ENCODE measurements at places on chromosomes 1 and 21.

GRCh38 chr1:157115429-157115838 lies 15.8 kb upstream of the ETV3L start:
- no peak for DNase-seq

GRCh38 chr1:44408212-44408582 lies 3.1 kb downstream of the RNF220 start:
- peak; percentile 92 for DNase-seq

DNA sequence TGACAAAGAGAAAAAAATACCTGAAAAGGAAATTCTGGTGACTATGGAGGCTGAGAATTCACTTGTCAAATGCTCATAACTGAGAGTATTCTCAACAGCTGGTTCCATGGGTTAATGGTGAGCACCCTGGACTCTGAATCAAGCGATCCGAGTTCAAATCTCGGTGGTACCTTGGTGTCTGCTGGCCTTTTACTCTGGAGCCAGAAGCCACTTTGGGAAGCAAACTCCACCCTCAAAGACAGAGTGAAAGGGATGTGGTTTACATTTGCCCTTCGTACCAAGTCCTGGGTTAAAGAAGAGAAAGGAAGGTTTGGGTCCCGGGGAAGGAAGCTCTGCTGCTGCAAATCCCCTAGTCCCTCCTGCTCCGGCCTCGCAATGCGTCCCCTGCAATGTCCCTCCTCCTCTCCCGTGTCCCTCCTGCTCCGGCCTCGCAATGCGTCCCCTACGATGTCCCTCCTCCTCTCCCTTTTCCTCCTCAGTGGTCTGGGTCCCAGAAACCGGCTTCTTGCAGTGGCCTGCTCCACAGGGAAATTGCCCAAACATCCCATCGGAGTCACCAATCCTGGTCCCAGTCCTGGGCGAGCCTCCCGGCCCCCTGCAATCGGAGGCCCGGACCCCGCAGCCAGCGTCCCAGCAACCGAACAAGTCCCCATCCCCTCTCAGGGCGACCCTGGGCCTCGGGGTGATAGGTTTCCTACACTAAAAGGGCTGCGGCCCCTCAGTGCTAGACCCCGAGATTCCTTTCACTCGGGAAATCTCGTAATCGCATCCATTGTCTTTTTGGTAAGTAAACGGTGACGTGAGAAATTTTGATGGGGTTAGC lies 129.4 kb downstream of the PPIAL4G start:
- no peak for DNase-seq

GRCh38 chr1:167210966-167211674 lies 9.6 kb upstream of the POU2F1 start:
- DNase-seq, result no peak

- no peak for DNase-seq
These were observed 298.0 kb downstream of the KCTD3 start for GRCh38 chr1:215865060-215865459.

DNA sequence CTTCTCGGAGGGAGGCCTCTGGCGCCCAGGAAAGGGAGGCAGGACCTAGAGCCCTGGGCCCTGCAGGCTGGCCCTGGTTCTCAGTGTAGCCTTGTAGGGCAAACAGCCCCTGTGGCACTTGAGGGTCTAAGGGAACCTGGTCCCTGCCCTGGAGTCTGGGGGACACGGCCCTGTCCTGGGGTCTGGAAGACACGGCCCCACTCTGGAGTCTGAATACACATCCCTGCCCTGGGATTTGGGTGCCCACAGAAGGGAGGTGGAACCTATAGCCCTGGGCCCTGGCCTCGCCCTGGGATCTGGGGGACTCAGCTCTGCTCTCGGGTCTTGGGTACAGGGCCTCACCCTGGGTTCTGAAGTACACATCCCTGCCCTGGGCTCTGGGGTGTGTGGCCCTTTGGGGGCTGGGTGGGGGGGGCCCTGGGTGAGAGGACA lies 97.9 kb downstream of the OBSCN start:
- DNase-seq, result no peak

DNA sequence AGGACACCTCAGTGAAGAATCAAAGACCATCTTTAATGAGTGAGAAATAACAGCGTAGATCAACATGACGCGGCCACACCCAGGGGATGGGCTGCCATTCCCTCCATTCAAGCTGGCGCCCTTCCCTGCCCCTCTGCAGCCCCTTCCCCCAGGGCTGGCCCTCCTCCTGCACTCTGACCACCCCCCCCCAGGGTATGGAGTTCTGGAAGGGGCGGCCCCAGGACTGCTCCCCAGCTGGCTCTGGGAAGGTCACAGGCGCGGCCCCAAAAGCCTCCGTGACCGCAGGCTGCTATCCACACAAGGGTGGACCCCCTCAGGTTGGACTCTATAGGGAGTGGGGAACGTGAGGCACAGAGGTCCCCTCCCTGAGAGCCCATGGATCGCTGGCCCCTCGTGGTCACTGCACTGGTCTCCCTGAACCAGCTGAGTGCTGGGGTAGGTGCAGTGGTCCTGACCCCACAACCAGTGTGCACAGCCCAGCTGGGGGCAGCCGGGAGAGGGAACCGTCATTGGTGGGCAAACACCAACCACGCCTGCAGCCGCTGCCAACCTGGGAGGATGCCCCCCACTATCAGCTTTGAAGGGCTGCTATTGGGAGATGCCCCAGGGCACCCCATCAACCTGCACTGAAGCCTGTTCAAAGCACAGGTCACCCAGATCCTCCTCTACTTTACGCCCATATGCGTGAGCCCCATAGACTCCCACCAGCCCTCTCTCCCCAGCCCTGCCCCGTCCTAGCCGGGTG lies 16.1 kb upstream of the GPR153 start:
- no peak for DNase-seq

GRCh38 chr1:213457186-213457585 lies 406.1 kb downstream of the RPS6KC1 start:
- DNase-seq, result no peak

DNA sequence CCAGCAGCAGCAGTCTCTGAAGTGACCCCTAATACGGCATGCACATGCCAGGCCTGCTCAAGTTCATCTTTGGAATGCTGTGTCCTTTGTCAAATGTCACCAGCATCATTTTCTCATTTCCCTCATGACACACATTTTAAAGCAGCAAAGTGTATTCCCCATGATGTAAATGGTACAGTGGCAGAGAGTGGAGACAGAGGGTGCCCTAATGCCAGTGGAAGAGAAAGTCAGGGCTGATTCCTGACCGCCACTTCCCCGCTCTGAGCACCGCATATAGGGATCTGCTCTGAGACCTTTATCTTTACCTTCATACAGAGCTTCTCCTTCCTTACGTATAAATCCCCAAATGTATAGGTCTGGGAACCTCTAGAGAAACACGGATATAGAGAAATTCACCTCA lies 222.3 kb upstream of the SGIP1 start:
- no peak for DNase-seq

- no peak for DNase-seq
These were observed 47.1 kb downstream of the SYT2 start for GRCh38 chr1:202663131-202663530.

GRCh38 chr1:37394574-37395464 lies 79.6 kb upstream of the ZC3H12A start:
- no peak for DNase-seq

DNA sequence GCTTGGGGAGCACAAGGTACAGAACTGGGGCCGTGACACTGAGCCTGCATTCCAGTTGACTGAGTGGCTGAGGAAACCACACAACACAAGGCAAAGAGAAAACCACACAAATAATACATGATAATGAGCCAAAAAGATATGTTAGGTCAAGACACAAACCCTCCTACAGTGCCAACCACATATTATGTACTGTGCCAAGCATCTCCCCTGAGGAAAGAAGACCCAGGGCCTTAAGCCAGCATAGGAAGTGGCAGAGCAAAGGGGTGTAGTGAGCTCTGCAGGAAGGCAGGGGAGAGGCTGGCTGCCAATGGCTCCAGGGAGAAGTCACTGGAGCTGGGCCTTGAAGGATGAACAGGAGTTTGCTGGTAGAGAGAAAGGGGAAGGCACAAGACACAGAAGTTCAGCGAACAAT lies 28.2 kb downstream of the CTNNBIP1 start:
- DNase-seq, result no peak

- no peak for DNase-seq
These were observed 22.1 kb downstream of the RIPPLY3 start for GRCh38 chr21:37028570-37028969.

DNA sequence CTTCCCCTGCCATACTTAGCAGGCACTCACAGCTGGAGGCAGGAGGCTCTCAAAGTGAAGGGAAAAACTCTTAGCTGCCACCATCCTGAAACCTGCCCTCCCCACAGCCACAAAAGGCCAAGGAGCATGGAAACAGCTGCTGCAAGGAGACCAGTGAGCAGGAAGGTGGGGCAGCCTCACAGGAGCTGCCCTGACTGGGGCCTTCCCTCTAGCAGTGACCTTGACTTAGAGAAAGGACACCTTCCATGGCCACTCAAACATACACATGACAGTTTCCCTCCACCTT lies 126.3 kb downstream of the HIVEP3 start:
- no peak for DNase-seq

GRCh38 chr1:192108161-192108560 lies 50.1 kb upstream of the RGS18 start:
- no peak for DNase-seq

DNA sequence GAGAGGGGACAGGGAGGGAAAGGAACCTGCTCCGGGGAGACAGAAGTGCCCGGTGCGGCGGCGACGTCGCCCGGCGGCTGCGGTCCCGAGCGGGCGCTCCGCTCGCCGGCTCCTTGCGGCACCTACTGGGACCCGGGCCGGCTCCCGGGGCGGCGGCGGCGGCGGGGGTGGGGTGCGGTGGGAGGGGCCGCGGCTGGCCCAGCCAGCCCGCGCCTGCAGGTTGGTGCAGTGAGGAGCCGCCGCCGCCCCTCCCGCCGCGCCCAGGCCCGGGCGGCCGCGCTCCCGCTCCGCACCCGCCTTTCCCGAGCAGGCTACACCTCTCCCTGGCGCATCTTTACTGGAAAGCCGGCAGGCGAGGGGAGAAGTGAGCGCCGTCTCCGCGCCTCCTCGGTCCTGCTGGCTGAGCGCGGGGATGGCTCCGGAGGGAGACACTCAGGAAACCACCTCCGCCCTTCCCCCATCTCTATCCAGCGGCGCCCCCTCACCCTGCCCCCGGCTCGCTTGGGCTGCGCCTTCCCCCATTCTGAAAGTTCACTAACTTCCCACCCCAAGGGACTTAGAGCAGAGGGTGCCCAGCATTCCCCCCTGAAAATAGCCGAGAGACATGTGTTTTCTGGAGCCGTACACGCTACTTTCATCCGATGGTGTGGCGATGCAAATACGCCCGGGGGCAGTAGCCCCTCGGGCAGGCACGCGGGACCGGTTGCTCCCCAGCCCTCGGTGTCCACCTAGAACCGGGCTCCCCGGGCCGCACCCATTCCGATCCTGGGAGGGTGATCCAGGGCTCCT lies at the start of gene PLD5:
TSS of gene PLD5 (minus strand) at position 127 of the 789 bp plus-strand sequence.
- no peak for DNase-seq

DNA sequence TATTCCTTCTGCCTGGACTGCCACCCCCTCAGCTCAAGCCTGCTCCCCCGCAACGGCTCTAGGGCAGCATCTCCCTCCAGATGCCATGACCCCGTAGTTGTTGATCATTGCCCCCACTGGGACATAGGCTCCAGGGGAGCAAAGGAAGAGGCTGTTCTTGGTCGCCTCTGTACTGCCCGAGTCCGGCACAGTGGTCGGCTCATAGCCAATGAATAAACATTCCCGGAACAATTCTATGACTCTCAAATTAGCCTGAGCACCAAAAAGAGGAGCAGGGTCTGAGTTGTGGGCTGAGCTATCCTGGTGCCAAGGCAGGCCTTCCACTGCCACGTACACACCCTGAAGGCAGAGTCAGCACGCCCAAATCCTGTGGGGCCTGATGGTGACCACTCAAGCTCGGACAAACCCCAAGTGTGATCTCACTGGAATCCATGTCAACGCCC lies 33.1 kb downstream of the CAPZB start:
- no peak for DNase-seq

- DNase-seq, result no peak
These were observed 4.1 kb upstream of the WNT9A start for GRCh38 chr1:227951624-227952373.

GRCh38 chr1:36083635-36084496 lies at the start of gene TEKT2:
Gene TEKT2, plus strand, starts transcription at chr1:36084094. Its CDS starts 828 bp downstream, at chr1:36084922.
- DNase-seq, result peak; percentile 79

GRCh38 chr21:28971171-28971570 lies 21.5 kb downstream of the LTN1 start:
- no peak for DNase-seq

- DNase-seq, result no peak
These were observed 121.8 kb downstream of the TBX15 start for GRCh38 chr1:118866330-118866729.

DNA sequence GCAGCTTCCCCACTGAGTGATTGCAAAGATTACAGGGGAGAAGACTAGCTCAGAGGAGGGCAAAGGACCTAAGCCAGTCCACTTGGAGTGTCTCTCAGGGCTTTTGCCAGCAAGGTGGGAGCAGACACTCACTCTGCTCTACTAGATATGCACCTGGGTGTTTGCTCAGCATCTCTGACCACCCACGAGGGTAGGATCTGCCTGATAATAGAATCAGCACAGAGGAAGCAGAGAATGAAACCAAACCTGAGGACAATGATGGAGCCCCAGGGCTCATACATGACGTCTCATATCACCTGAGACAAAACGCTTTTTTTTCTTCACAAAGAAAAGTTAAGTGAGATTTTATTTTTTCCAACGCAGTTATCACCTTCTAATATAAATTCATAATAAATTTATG lies 79.4 kb downstream of the RRAGC start:
- DNase-seq, result no peak

- no peak for DNase-seq
These were observed 133.3 kb upstream of the F3 start for GRCh38 chr1:94674876-94675275.

DNA sequence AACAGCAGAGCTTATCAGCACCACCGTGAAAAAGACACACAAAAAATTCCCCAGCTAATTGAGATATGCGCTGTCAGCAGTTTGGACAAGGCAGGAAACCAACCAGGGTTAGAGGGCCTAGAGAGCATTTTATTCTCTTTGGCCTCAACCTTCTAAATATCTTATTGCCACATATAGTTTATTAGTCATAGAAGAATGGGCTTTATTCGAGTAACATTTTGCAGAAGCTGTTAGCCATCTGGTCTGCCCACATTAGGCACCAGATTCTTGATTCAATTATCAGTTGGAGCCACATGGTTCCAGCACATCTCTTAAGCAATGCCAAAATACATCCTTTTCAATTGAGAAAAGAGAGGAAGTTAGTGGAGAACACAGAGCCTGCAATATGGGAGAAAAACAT lies 109.9 kb upstream of the CXADR start:
- no peak for DNase-seq
